ENCODE measurements at places on chromosomes 12 and 14.

DNA sequence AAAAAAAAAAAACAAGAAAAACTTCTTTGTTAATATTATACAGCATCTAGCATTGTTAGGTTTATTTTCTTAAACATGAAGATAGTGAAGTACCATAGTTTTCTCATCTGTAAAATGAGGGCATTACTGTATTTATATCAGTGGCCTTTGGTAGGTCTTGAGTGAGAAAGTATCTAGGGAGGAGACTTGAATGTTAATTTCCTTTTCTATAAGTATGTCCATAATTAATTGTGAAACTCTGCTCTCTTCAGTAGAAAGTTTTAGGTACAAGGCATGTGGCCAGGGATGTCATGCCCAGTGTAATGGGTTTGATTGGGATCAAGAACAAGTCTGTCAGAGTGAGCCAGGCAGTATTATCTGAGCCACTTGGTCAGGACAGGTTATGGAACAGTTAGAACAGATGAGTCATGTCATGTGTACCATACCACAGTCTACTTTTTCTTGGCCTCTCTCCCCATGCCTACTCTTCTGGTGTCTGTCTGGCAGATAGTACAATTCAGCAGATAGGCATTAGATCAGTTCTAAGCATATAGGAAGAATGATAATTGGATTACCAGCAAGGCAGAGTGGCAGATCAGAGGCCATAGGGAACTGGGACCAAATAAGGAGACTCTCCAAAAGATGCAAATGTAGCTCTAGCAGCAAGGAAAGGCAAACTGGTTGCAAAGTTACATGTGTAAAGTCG is 30.4 kb downstream of the FBXO34 start:
- DNase-seq: no peak

DNA sequence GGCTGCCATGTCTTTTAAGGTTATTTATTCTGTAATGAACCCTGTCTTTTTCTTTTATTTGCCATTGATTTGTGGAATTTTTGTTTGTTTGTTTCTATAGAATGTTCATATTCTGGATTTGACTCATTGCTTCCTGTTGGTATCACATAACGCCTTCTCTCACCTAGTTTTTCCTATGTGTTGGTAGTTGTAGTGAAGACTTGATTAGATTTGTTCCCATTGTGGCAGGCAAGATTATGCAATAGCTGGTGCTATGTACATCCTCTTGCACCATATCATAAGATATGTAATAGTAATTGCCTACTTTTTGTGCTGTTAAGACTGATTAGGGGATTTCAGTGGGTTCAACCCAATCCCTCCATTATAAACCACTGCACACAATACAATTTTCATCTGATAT is 3.9 kb upstream of the KRT6B start:
- no peak for DNase-seq

DNA sequence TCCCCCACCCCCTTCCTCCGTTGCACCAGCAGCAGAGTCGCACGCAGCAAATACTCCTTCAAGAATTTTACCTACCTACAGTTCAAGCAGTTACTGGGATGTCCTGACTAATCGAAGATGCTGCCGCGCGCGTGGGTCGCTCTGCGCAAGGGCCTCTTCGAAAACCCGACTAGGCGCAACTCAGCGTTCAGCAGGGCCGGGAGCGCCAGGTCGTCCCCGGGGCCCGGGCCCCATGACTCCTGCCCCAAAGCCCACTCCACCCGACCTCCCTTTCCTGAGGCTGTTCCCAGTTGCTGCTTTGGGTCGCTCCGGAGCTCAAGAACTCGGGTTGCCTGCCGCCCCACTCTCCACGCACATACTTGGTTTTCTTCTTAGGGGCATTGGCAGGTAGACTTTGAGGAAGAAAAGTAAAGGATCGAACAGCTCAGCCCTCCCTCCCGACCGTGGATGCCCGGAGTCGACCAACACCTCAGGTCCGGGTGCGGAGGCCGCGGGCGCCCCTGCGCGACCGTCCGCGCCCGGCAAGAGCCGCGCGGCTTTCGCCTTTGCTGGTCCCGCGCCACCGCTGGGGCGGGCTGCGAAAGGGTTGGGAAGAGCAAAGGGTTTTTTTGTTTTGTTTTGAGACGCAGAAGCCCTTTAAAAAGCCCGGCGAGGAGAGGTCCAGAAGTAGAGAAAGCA is 1.9 kb downstream of the BMP4 start:
- DNase-seq: peak; percentile 32

- no peak for DNase-seq
These were observed 10.1 kb upstream of the RPS6KA5 start for GRCh38 chr14:91070572-91070971.

GRCh38 chr14:105857220-105857825 is 330.9 kb downstream of the TMEM121 start:
- no peak for DNase-seq

DNA sequence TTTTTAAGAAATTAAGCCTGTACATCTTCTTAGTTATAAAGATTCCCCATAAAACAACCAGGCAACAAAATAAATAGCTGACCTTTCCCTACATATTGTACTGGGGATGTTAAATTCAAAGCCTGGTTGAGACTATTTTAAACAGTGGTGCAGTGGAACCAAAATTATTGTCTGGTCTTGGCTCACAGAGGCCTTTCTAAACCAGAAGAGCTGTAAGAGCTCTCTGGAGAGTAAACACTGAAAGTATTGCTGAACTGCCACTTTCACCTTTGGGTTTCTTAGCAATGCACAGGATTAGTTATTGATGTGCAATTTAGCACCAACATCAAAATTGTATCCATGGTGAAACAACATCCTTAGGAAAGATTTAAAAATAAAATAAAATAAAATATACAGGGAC is 20.6 kb downstream of the RACGAP1 start:
- DNase-seq: no peak

- no peak for DNase-seq
These were observed 4.0 kb downstream of the MYL2 start for GRCh38 chr12:110916295-110916875.

DNA sequence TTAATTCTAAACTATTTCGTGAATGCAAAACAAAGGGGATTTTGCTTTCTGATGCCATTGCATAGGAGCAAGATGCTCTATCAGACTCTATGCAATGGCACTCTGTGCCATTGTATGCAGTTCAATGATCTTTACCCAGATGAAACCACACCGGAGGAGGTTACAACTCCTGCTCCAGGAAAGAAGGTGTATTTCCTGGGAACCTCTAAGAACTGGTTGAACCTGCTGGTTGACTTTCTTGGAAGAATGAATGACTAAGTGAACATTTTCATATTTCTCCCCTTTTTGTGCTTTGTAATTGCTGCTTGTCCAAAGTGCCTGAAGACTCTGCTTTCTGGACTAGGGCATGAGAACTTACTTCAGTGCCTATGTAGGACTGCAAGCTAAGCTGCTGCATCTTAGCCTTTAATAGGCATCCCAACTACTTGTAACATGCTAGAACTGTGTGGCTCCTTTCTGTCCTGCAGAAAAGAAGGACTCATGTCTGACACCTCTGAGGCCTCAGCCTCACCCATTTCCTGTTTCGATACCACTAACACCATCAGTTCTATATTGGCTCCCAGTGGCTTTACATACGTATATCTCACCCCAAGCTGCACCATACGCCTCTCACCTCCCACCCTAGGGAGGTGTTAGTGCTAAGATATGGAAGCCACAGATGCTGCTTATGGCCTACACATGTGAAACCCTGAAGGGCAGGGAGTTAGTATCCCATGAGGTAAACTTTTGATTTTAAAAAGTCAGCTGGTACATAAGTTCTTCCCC is 193.5 kb upstream of the CNOT2 start:
- no peak for DNase-seq

- DNase-seq: no peak
These were observed 20.6 kb upstream of the CLEC2D start for GRCh38 chr12:9648701-9649531.

DNA sequence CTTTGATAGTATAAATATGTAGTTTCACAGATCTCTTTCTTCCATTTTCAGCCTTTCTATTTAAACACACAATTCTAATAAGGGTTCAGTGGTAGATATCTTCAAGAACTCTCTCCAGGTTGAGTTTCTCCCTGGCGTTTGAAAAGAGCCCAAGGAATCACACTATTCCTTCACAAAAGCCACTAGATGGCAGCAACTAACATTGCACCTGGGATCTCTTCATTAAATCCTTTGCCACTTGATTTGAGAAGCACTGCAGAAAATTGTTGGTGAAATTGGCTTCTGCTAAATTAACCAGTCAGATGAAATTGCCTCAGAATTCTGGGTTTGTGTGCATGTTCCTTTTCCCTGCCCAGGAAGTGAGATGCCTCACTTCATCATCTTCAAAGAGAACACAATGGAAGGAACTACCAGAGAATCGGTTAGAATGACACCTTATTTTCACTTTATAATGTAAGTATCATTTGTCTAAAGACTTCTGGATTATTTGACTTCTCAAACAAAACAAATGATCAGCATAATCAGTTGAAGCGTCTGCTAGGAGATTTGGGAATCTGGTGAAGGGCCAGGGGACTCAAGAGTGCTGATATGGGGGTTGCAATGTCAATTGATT is 6.8 kb downstream of the CCDC198 start:
- no peak for DNase-seq

DNA sequence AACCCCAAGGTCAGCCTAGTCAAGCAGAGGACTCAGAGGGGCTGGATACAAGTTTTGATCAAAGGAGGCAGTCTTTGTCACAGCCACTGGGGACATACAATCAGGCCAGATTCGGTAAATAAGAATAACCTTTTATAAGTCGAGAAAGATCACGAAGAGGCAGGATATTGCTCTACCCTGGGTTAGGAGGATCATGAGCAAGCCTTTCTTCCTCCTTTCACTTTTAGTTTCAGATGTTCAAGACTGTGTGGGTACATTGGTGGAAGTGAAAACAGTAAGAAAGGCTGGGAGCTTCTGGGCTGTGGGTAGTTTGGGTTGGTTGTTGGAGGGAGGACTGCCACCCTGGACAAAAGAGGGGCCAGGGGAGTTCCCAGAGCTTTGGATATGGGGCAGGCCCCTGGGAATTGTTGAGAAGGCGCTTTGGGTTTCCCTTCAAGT is 127.7 kb downstream of the SNAPC1 start:
- DNase-seq: no peak

- DNase-seq: no peak
These were observed 11.0 kb downstream of the SAMD4A start for GRCh38 chr14:54577977-54578376.

GRCh38 chr12:120013659-120014380 is 24.8 kb downstream of the BICDL1 start:
- no peak for DNase-seq

DNA sequence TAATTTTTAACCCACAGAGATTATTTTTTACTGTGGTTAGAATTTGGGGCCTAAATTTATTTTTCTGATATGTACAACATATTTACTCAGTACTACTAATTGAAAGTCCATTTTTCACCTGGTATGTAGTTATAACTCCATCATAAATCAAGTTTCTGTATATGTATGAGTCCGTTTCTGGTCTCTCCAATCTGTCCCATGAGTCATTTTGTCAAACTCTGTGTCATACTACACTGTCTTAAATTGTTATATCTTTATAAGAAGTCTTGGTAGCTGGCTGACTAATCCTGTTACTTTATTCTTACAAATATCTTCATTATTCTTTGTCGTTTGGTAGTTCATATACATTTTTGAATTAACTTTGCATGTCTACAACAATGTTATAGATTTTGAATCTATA is 344.0 kb downstream of the PDZRN4 start:
- DNase-seq: no peak

DNA sequence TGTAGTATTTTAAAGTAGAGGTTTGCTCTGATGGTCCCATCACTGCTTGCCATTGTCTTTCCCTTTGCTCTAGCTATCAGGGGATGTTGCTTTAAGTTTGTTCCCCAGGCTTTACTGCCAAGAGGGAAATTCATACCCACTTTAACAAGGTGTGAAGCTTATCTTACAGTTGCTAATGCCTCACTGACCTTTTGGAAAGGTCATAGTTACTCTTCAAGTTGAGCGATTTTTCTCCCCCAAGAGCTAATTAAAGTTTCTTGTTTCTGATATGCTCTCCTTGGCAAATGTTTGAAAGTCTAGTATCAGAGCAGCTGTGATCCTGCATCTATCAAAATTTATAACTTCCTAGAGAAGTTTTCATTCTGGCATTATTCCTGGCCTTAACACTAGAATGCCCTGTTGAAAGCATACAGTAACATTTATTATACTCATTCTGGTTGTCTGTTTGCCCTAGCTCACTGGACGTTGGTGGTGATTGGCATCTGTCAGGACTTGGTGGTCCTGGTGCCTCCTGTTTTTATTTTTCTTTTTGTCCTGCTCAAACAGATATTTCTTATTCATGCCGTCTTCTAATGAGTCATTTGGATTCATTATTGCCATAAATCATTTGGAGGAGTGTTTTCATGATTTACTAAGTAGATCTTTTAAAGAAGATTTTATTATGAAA is 8.1 kb downstream of the ATP2A2 start:
- no peak for DNase-seq

DNA sequence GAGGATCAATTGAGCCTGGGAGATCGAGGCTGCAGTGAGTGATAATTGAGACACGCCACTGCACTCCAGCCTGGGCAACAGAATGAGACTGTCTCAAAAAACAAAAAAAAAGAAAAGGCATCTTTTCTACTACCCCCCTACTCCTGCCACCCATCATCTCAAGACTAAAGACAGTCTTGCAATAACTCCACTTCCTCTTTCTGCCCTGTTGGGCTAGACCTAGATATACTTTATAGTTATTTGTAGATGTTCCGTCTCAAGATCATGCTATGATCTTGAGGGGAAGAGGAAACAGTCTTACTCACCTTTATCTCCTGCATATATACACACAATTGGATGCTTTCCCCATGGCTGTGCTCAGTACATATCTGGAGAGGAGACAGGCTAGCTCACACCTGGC is 12.1 kb upstream of the ESPL1 start:
- no peak for DNase-seq

Data from left colon (tissue), 2 donors.